ENCODE measurements at places on chromosomes 7 and 10. TPM values are rescaled to one million over a fixed set of nuclear protein-coding genes. Genes with fewer than 3 reads are reported as not detected.

The BMPER gene
- 8.8 TPM for total RNA-seq

The OPN4 gene
- not detected for total RNA-seq

The MSMB gene
- total RNA-seq: 0.27 TPM

The FOXI2 gene
- total RNA-seq: not detected

The GBX1 gene
- not detected for total RNA-seq

The STAG3 gene
- total RNA-seq: 0.09 TPM

The IFIT1B gene
- not detected for total RNA-seq

The CRYGN gene
- total RNA-seq: not detected

The C10orf71 gene
- under 0.01 TPM for total RNA-seq

The GIMAP4 gene
- 135 TPM for total RNA-seq

The LIPM gene
- total RNA-seq: not detected

The LRRD1 gene
- not detected for total RNA-seq

The ATP5F1C gene
- 260 TPM for total RNA-seq

The MRC1 gene
- 8.8 TPM for total RNA-seq

The VSTM4 gene
- 0.27 TPM for total RNA-seq

The CALML5 gene
- total RNA-seq: not detected

The LIPJ gene
- not detected for total RNA-seq

The PRKG1 gene
- total RNA-seq: 3.9 TPM

The VAX1 gene
- total RNA-seq: not detected

The GHRHR gene
- total RNA-seq: 0.27 TPM

The CFTR gene
- total RNA-seq: not detected

The TET1 gene
- total RNA-seq: 0.56 TPM

Measured in endothelial cell of coronary artery (primary cell).